ENCODE measurements at places on chromosomes 1 and 21.

- DNase-seq, result no peak
Measured at GRCh38 chr1:61190153-61190552, 107.8 kb downstream of the NFIA start.

DNA sequence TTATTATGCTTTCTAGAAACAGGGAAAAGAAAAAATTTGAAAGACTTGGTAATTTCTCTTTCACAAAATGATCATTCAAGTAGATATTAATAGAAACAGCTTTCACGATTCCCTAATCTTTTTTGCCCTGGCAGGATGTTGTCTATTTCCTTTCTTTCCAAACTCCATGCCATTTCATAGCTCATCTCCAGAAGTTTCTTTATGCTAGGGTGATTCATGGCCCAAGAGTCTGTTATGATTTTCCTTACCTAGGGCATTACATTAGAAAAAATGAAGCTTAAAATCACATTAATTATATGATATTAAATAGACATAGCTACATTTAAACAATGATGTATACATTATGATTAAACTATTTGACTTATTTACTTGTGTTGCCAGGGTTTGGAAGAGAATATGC lies 762.1 kb downstream of the LTN1 start:
- DNase-seq, result peak; percentile 10

- no peak for DNase-seq
Measured at GRCh38 chr1:28577052-28577678, 14.9 kb upstream of the RAB42 start.

DNA sequence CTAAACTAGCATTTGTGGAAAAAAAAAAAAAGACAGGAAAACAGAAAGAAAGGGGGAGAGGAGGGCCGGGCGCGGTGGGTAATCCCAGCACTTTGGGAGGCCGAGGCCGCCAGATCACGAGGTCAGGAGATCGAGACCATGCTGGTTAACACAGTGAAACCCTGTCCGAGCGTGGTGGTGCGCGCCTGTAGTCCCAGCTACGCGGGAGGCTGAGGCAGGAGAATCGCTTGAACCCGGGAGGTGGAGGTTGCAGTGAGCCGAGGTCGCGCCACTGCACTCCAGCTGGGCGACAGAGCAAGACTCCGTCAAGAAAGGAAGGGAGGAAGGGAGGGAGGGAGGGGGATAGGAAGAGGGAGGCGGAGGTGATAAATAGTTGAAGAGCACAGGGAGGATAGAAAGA lies 54.7 kb downstream of the LBR start:
- no peak for DNase-seq

GRCh38 chr1:173503391-173503790 lies 26.3 kb downstream of the PRDX6 start:
- DNase-seq, result no peak

DNA sequence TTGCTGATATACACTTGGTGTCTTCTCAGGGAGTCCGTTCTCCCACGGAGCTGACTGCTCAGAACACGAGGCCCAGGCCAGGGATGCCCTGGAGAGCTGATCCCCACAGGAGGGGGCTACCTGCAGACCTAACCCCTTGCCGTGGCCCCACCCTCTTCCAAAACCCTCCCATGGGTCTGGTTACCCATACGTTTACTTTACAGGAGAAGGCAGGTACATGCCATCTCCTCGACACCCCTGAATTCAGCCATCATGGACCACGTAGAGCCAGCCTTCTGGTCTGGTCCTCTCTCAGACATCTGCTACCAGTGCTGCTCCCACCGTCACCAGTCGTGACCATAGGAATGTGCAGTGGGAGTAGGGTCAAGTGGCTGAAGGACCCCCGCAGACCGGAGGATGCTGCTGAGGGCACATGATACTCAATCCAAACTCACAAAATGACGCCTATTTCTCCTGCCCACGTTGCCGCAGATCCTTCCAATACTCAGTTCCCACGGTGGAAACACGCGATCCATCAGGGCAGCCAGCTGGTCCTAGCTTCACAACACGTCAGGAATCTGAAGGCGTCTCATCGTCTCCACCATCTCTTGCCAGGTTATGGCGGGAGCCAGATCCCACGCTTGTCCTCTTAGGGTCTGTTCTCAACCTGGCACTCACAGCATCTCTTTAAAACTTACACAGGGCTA lies 26.7 kb downstream of the PGBD5 start:
- DNase-seq, result no peak

- no peak for DNase-seq
Measured at GRCh38 chr1:53023546-53023945, 38.5 kb upstream of the PODN start.

GRCh38 chr21:26835714-26836265 lies 9.4 kb downstream of the ADAMTS1 start:
- no peak for DNase-seq

- peak; percentile 62 for DNase-seq
Measured at GRCh38 chr1:208004851-208005250, 93.9 kb upstream of the CD34 start.

GRCh38 chr1:21933397-21934248 lies 3.5 kb downstream of the HSPG2 start:
- DNase-seq, result no peak

DNA sequence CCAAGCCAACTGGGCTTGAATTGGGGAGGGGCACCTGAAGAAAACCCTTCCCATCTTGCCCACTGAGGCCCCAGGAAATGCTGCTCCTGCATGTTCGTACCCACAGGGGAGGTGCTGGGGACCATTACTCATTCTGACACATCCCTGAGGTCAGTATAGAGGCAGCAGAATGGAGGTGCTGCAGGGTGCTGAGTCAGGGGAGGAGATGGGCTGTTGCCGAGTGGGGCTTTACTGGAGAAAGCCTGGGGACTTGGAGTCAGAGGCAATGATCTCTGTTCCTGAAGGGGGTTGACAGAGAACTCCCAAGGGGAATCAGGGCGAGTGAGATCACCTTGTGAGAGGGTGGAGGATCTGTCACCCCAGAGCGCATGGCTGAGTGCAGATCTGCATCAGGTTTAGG lies 40.2 kb upstream of the KCNA10 start:
- DNase-seq, result no peak

DNA sequence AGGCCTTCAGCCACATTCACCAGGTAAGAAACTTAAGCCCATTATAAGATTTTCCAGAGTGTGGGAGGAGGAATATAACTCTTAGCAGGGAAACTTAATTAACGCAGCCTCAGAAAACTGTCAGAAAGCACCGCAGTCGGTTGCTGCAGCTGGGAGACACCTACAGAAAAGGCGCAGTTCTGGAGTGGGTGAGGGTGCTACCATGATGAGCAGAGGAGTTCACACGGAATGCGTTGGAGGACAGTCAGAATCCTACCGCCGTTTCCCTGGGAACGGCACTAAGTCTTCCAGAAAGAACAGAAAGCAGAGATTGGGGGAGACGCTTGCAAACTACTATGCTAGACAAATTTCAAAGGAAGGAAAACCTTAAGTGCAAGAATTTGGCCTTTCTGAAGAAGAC lies 6.4 kb downstream of the ACTN2 start:
- DNase-seq, result no peak

All from skeletal muscle cell (primary cell).